ENCODE measurements at places on chromosomes 5 and 9. TPM values are rescaled to one million over a fixed set of nuclear protein-coding genes. Genes with fewer than 3 reads are reported as not detected.

DNA sequence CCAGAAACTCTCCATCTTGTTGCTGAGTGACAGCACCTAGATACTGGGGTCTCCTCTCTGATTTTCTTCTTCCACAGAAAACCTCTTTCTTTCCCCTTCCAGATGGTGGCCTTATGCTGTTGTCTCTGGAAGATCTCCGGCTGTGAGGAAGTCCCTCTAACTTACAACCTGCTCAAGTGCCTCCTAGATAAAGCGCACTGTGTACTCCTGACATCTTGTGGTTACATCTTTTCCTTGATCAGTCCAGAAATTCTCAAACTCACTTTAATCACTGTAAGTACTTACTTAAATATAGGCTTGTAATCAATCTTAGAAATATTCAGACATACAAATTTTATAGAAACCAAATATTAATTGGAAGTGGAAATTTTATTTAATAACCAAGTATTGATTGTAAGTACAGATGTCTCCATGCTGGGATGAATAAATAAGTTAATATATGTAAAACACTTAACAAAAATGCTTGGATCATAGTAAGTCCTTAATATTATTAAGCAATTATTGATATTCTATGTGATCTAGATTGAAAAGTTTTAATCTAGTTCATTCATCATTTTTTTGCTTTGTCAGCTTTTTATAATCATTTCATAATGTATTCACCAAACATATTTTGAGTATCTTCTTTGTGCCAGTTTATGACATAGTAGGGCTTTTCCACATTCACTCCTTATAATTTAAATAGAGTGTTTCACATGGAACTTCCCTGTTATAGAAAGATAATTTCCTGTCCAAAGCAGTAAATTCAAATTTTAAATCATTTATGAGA is 1381.4 kb upstream of the CDH6 start:
- no peaks in the 10 kb centered on the region for H3K36me3 ChIP-seq
- no peak overlapping the region for H3K4me3 ChIP-seq
- no peaks in the 10 kb centered on the region for H3K4me1 ChIP-seq
- H3K27ac ChIP-seq, result no peak overlapping the region

DNA sequence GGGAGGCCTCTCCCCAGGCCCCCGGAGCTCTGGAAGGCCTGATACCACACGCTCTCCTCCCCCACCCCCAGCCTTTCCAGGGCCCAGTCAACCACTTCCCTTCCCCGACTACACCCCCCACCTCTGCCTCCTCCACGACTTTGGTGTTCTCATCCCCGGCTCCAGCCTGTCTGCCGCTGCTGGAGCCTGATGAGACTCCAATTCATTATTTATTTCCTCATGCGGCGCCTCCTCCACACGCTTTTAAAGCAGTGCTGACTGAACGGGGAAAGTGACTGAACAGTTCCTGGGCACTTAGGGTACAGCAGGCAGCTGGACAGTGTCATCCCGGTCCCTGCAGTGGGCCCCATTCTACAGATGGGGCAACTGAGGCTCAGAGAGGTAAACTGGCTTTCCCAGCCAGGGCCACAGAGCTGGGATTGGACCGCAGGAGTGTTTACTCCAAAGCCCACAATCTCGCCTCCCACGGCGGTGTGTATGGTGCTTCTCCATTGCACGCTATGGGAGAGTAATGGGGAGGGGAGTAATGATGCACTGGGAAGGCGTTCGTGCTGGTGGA is 15.9 kb upstream of the RPL26L1 start:
- no peak overlapping the region for H3K4me3 ChIP-seq
- H3K27ac ChIP-seq, result no peak overlapping the region
- no peaks in the 10 kb centered on the region for H3K27me3 ChIP-seq
- no peaks in the 10 kb centered on the region for H3K36me3 ChIP-seq
- H3K4me1 ChIP-seq, result no peaks in the 10 kb centered on the region

The PLEKHG4B gene
- total RNA-seq, result 0.10 TPM

DNA sequence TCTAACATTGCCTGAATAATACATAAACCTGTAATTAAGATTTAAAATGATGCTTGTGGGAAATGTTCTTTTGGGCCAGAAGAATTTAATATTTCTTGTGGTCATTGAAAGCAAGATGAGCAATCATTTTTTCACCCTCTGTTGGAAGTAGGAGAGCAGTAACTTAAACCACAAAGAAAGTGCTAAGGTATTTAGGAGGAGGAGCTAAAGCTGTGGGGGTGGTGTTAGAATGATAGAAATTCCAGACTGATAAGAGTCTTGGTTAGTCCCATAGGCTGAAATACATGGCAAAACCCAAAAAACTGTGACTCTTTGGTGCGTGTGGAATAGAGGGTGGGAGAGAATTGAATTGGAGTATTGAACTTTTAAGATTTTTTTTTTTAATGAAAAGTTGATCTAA is 247.0 kb downstream of the YTHDC2 start:
- no peaks in the 10 kb centered on the region for H3K36me3 ChIP-seq
- no peaks in the 10 kb centered on the region for H3K4me1 ChIP-seq
- no peak overlapping the region for H3K27ac ChIP-seq
- DNase-seq, result no peak
- no peak overlapping the region for H3K4me3 ChIP-seq
- H3K27me3 ChIP-seq, result no peaks in the 10 kb centered on the region

DNA sequence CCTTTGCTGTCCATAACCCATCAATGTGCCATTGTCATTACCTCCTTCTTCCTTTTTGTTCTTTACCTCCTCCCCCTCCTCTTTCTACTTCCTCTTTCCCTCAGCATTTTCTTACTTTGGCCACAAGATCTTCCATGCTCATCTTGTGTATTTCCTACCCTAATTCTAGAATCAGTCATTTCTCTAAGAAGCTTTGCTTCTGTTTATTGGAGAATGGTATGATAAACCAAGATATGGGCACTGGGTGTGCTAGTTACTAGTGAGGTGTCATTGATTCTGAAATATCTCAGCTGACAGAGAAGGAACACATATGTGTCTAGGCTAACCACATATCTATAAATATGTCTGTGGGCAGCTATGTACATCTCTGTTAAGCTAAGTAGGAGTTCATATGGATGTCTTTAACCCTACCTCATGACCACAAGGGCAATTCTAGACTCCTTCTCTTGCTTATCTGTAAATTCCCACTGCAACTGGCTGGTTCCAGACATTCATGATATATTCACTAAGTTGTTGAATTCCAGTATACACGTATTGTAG is 2051.3 kb upstream of the CDH9 start:
- H3K36me3 ChIP-seq, result no peaks in the 10 kb centered on the region
- no peaks in the 10 kb centered on the region for H3K27me3 ChIP-seq
- no peaks in the 10 kb centered on the region for H3K4me1 ChIP-seq
- no peak overlapping the region for H3K27ac ChIP-seq
- H3K4me3 ChIP-seq, result no peak overlapping the region
- DNase-seq, result no peak

The BDP1 gene
- 34.2 TPM for total RNA-seq

DNA sequence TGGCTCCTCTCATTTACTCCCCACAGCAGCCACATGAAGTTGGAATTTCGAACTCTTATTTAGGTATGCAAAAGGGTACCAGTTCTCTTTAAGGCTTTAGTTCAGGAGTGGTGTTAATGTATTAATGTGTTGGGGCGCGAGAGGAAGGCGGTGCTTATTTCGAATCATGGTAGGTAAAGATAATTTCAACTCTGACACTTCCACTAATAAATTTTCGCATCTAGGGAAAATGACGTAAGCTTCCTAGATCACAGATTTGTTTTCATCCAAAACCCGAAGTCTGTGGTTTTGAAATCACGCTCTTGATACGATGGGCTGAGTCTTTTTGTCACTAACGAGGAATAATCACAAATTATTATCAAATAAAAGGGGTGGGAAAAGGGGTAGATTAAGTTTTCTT is 681 bp downstream of the PPWD1 start:
- no peak for DNase-seq
- no peaks in the 10 kb centered on the region for H3K27me3 ChIP-seq
- H3K4me3 ChIP-seq, result peak overlapping the region; percentile 93
- H3K36me3 ChIP-seq, result peaks cover 39% of the 10 kb centered on the region
- peak overlapping the region; percentile 98 for H3K27ac ChIP-seq

DNA sequence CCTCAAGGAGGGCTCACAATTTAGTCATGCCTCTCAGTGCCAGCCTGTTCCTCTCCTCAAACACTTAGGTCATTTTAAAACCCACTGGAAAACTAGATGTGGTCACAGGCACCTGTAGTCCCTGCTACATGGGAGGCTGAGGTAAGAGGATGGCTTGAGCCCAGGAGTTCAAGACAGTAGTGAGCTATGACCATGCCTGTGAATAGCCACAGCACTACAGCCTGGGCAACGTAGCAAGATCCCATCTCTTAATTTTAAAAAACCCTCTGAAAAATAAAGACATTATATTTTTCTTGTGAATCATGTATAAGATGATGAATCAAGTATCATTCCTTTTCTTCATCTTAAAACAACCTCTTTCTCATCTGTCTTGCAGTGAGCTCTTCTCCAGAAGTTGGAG is 45.8 kb downstream of the KLF4 start:
- no peaks in the 10 kb centered on the region for H3K27me3 ChIP-seq
- H3K4me3 ChIP-seq, result no peak overlapping the region
- H3K4me1 ChIP-seq, result no peaks in the 10 kb centered on the region
- H3K27ac ChIP-seq, result no peak overlapping the region
- H3K36me3 ChIP-seq, result no peaks in the 10 kb centered on the region

DNA sequence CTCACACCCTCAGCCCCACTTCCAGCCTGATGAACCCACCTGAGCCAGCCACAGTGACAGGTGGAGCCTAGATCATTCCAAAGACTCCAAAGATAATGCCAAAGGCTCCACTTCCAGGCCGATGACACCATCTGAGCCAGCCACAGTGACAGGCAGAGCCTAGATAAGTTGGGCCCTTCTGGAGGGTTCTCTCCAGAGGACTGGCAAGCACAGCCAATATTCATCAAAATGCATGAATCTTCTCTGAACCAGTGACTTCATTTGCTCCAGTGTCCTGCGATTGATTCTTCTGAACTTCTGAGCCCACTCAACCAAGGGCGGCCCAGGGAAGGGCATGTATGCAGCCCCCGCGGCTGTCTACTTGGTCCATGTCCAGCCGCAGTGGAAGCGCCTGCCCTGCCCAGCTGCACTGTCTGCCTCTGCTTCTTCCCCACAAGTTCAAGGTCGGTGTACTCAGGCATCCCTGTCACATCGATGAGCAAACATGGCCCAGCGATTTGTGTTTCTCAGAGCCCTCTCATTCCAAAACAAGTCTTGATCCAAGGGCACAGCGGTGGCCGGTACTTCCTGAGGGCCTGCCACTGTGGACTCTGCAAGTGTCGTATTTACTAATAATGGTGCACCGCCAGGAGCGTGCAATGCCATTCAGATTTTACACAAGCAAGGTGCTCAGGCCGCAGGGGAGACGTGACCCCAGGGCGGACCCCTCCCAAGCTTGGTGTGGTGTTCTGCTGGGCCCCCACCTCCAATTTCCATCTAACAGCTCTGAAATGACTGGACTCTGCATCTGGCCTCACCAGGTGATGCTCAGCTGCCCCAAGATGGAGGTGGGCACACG is 107.0 kb downstream of the VAV2 start:
- H3K4me3 ChIP-seq, result no peak overlapping the region
- DNase-seq, result no peak
- no peaks in the 10 kb centered on the region for H3K27me3 ChIP-seq
- H3K4me1 ChIP-seq, result no peaks in the 10 kb centered on the region
- no peak overlapping the region for H3K27ac ChIP-seq
- no peaks in the 10 kb centered on the region for H3K36me3 ChIP-seq

Measured in activated CD4-positive, alpha-beta T cell treated with anti-CD3 and anti-CD28 coated beads, Interleukin-2, amount 10 ng/mL, durations not matched to agents 7 days and 5 days (primary cell).